ENCODE measurements at places on chromosomes 6 and 20. TPM values are rescaled to one million over a fixed set of nuclear protein-coding genes. Genes with fewer than 3 reads are reported as not detected.

GRCh38 chr6:160523223-160523622 is 140.9 kb downstream of the LPA start:
- H3K36me3 ChIP-seq: no peaks in the 10 kb centered on the region
- H3K27ac ChIP-seq: no peak overlapping the region
- H3K27me3 ChIP-seq: no peaks in the 10 kb centered on the region
- no peak overlapping the region for H3K4me3 ChIP-seq
- H3K4me1 ChIP-seq: peaks cover 4% of the 10 kb centered on the region

MAP3K5 gene
- total RNA-seq: 32.5 TPM

DNA sequence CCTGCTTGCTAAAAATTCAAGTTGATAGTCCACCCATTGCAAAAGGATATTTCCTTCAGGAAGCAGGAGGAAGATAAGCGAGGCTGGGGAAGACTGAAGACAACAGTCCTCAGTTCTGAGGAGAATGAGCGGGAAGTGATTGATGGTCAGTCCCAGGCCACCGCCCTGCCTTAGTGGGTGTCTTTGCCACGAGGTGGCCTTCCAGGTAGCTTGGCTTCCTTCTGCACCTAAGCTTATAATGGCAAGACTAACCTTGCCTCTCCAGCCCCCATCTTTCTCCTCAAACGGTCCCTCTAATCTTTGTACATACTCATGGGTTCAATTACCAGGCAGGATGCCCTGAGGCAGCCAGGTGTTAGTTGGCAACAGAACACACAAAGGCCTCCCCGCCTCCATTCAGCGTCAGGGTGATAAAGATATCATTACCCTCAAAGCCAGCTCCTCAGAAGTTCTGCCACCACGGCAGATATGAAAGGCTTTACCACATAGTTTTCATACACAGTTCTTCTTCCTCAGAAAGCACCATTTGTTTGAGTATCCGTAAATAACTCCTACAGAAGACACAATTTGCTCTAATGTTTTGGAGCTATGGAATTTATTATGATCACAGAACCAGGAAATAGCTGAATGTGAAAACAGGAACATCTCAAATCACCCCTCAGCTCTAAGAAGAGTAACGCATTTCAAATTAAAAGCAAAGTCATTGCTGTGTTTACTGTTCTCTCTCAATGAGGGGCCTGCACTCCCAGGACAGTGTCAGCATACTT is 249.4 kb downstream of the ATXN1 start:
- no peak overlapping the region for H3K27ac ChIP-seq
- H3K4me1 ChIP-seq: peaks cover 35% of the 10 kb centered on the region
- DNase-seq: no peak
- H3K4me3 ChIP-seq: no peak overlapping the region

- H3K4me3 ChIP-seq: no peak overlapping the region
- no peaks in the 10 kb centered on the region for H3K27me3 ChIP-seq
- DNase-seq: no peak
Observed at GRCh38 chr6:40631744-40632143, 44.6 kb upstream of the LRFN2 start.

DNA sequence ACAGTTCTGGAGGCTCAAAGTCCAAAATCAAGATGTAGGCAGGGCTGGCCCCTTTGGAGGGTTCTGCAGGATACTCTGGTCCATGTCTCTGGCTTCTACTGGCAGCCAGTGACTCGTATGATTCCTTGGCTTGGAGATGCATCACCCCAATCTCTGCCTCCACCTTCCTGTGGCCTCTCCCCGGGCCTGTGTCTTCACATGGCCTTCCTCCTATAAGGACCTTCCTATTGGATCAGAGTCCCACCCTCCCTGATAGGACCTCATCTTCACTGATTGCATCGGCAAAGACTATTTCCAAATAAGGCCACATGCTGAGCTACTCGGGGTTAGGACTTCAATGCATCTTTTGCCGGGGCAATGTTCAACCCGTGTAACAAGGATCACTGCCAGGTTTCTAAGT is 509.0 kb downstream of the CD83 start:
- H3K27ac ChIP-seq: no peak overlapping the region
- H3K27me3 ChIP-seq: no peaks in the 10 kb centered on the region
- H3K36me3 ChIP-seq: no peaks in the 10 kb centered on the region
- no peak overlapping the region for H3K4me3 ChIP-seq
- peaks cover 12% of the 10 kb centered on the region for H3K4me1 ChIP-seq

DNA sequence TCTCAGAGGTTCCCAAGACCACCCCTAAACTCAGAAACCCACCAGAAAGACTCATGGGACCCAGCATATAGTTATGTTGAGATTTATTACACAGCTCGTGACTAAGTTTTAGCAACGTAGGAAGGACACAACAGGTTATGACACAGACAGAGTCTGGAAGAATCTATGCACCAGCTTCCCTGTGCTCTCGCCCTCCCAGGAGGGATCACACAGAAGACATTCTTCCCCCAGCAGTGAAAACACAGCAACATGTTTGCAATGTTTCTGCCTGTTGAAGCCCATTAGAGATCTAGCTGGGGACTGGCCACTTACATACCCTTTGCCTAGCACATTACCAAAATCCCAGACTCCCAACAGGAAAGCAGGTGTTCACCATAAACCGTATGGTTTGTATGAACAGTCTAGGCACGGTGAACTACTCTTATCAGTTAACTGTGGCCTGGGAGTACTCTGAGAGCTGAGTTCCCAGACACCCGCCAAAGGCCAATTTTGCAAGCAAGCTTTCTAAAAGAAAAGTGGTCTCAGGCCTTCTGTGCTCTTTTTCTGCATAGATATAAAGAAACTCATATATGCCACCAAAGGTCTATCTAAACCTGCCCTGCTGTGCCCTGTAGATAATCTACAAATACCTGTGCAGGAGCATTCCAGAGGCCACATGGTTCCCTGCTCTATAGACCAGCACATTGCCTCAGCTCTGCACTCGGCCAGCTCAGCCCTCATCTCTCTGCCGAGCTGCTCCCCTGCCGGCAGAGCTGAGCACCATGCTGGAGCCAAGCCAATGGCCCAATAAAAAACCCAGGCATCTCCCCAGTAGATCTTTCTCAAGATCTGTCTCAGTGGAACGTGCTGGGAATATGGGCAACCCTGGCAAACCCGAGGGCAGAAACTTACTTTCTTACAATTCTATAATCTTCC is 69.6 kb upstream of the SMIM28 start:
- H3K4me1 ChIP-seq: no peaks in the 10 kb centered on the region
- DNase-seq: no peak
- H3K27me3 ChIP-seq: no peaks in the 10 kb centered on the region
- no peak overlapping the region for H3K27ac ChIP-seq

GRCh38 chr6:5278565-5279120 is 17.3 kb downstream of the FARS2 start:
- no peak overlapping the region for H3K4me3 ChIP-seq
- H3K27ac ChIP-seq: no peak overlapping the region
- H3K36me3 ChIP-seq: no peaks in the 10 kb centered on the region
- DNase-seq: no peak

- H3K4me3 ChIP-seq: no peak overlapping the region
- no peak overlapping the region for H3K27ac ChIP-seq
- no peak for DNase-seq
- H3K36me3 ChIP-seq: no peaks in the 10 kb centered on the region
Observed at GRCh38 chr6:133106934-133107333, 134.2 kb upstream of the EYA4 start.
